Activated naive CD8-positive, alpha-beta T cell treated with anti-CD3 and anti-CD28 coated beads for 36 hours (primary cell): ENCODE measurements at places on chromosomes 11 and 22. TPM values are rescaled to one million over a fixed set of nuclear protein-coding genes. Genes with fewer than 3 reads are reported as not detected.

DNA sequence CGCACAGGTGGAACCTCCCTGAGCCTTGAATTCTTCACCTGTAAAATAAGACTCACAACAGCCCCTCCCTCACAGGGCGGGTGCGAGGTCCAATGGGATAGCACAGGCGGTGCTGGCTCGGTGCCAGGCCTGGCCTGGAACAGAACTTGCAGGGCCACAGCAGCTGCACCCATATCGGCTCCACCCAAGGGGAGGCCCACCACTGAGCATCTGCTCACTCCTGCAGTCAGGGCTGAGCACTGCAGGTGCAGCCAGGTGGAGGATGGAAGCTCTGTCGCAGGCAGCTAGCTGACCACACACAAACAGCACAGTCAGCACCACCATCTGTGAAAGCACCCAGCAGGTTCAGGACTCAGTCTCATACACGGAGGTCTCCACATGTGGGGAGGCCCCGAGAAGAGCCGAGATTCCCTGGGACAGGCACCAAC is 19.6 kb downstream of the VPS37C start:
- DNase-seq: no peak

DNA sequence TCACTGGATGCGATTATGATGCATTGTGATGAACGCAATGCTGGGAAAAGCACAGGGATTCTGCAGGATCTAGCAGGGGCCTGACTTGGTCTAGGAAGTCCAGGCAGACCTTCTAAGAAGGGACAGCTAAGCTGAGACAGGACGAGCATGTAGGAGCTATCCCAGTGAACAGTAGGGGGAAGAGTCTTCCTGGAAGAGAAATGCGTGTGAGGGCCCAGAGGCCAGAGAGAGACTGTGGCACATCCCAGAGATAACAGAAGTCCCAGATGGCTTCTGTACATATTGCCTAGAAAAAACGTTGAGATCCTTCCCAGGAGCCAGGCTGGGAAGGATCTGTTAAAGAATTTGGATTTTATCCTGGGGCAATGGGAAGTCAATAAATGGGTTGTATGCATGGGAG is 24.6 kb downstream of the RCN1 start:
- DNase-seq: no peak

- DNase-seq: no peak
Observed at GRCh38 chr22:36288571-36289405, 35.9 kb downstream of the APOL1 start.

DNA sequence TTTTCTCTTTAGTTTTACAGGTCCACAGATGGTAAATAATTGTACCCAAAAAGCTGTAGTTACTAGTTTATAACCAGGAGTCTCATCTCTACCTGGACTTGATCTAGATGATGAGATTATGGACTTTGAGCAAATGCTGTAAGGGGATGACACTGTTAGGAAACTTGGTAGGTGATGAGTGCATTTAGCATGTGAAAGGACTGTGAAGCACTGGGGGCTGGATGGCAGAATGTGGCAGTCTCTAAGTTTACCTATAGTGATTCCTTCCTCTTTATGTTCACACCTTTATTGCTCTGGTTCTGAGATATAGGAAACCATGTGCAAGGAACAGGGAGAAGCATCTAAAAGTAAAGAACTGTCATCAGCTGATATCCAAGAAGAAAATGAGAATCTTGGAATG is 230.7 kb upstream of the CHORDC1 start:
- no peak for DNase-seq

DNA sequence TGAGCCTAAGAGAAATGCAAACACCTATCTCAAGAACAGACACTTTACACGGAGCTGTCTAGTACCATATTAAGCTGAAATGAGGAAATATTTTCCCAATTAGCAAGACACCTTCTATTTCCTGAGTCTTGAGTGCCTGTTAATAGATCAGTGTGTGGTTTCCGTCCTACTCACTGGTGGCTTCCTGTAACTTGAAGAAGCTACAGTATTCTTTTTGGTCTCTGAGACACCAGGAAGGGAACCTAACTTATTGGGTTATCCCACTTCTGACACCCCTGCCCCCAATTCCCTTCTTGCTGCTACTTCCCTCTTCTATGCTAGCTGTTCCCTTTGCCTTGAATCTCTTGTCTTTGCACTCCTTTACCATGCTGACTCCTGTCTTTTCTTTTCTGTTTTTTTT is 92.7 kb downstream of the FDX1 start:
- no peak for DNase-seq

DNA sequence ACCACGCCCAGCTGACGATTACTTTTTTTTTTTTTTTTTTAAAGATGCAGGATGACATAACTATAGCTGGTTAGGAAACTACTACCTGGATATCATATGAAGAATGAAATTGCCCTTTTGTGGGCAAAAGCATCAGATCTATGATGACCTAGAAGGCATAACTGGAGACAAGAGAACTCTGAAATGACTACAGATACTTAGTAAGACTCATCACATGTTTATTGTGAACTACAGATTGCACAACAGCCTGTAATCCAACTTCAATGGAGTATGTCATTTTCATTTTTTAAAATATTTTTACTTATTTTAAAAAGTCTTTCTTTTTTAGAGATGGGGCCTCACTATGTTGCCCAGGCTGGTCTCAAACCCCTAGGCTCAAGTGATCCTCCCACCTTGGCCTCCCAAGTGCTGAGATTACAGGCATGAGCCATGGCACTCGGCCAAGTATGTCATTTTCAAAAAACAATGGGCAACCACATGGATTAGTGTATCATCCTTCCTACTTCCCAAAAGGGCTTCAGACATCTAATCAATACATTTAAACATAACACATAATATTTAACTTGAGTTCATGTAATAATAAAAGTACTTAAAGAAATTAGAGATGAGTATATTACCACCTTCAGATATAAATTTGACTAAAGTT is 3.3 kb downstream of the MTMR2 start:
- no peak for DNase-seq

Gene OR51E2
- not detected for total RNA-seq

Gene RIMBP3B
- 0.19 TPM for total RNA-seq

Gene DSCAML1
- 0.87 TPM for total RNA-seq

Gene GLYATL1B
- not detected for total RNA-seq
